SJSA1 (cell line): ENCODE measurements at places on chromosomes 12 and 14. TPM values are rescaled to one million over a fixed set of nuclear protein-coding genes. Genes with fewer than 3 reads are reported as not detected.

GRCh38 chr12:92796650-92797049 is 93.9 kb downstream of the PLEKHG7 start:
- DNase-seq, result no peak

GRCh38 chr14:75303381-75303789 is 24.8 kb downstream of the FOS start:
- DNase-seq, result peak; percentile 42

GRCh38 chr14:80981156-80981555 is 25.7 kb downstream of the TSHR start:
- no peak for DNase-seq

DNA sequence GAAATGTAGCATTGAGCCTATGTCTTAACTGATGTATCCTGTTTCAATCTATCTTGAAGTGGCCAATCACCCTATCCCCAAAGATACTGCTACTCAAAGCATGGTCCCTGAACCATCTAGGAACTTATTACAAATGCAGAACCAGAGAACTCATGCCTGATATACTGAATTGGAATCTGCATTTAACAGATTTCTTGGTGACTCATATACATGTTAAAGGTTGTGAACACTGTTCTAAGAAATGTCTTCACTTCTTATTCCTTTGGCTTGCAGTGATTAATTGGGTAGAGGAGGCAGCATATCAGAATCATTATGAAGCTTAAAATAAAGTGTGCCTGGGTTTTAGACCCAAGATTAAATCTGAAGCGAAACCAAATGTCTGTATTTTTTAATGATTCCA is 795.6 kb downstream of the DIO2 start:
- DNase-seq, result no peak

DNA sequence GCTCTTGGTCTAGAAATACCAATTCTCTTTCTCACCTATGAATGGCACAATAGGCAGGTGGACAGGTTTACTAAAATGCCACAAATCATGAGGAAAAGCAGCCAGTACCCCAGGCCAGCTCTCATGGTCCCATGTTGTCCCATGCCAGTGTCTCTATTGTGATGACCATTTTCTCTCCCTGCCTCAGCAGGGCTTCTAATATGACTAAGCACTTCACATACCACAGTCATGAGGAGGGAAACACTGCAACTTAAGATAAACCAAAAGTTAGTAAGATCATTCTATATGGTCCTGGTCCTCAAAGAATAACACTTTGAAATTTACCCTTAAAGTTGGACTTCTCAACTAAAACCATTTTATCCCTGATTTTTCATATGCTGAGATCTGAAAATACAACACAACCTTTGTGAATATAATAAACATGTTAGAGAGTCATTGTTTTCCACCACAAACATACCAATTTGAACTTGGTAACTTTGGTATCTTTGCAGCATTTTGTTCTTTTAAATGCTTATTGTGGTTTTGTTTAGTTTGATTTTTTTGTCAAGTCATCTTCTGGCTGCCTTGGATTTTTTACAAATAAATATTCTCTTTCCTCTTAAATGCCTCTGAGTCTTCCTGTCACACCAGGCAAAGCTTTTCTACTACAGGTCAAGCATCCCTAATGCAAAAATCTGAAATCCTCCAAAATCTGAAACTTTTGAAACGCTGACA is 3.6 kb downstream of the TTC5 start:
- DNase-seq, result no peak

GRCh38 chr14:74038020-74038859 is 19.1 kb downstream of the BBOF1 start:
- DNase-seq, result peak; percentile 49

DNA sequence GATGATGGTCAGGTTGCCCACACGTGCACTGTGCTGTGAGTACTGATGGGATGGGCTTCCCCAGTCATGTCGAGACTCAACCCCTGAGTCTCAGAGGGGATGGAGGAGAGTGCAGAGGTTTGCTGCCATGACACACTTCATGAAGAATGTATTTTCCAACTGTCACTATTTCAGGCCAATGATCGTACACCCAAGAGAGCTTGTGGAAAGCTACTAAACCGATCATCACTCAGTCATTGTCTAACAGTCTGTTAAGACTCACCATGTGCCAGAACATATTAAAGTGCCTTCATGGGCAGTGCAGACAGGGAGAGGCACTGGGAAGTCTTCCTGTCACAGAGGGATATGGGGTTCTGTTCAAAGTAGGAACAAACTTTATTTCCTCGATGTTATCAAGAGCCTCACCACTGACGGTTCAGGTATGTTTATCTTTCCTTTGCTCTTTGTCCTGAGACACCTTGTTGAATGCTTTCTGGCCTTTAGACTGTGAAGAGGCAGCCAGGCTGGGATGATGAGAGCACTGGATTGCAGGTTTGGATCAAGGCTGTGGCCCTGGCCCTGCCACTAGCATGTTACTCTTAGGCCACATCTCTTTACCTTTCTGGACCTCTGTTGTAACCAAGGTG is 41.6 kb upstream of the NTF3 start:
- no peak for DNase-seq

DNA sequence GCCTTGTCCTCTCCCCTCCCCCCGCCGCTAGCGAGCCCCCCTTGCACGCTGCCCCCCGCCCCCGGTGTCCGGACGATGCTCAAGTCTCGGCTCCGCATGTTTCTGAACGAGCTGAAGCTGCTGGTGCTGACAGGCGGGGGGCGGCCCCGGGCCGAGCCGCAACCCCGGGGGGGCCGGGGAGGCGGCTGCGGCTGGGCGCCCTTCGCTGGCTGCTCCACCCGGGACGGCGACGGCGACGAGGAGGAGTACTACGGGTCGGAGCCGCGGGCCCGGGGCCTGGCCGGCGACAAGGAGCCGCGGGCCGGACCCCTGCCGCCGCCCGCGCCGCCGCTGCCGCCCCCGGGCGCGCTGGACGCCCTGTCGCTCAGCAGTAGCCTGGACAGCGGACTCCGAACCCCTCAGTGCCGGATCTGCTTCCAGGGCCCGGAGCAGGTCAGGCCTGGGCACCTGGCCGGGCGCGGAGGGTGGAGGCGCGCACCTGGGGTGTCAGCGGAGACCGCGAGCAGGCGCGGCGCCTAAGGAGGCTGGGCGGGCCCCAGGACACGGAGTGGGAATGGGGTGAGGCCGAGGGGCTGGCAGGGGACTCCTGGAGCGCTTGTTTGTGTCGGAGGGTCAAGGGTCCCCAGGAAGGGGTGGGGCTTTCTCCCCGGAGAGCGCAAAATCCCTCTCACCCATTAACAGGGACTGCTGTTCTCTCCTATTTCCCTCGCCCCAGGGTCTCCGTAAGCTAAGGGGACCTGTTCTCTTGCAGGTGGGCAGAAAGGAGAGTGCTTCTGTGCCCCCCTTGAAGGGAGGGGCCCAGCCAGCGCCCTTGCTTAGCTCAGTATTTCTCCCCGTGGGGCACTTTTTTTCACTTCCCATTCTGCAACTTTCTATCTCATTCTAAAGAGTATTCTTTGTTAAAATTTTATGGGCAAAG is 810 bp downstream of the MARCHF9 start:
- peak; percentile 85 for DNase-seq

GRCh38 chr12:92216092-92216491 is 70.4 kb upstream of the BTG1 start:
- DNase-seq, result no peak

- peak; percentile 59 for DNase-seq
These were observed 27.2 kb upstream of the PNMA1 start for GRCh38 chr14:73741386-73741875.

DNA sequence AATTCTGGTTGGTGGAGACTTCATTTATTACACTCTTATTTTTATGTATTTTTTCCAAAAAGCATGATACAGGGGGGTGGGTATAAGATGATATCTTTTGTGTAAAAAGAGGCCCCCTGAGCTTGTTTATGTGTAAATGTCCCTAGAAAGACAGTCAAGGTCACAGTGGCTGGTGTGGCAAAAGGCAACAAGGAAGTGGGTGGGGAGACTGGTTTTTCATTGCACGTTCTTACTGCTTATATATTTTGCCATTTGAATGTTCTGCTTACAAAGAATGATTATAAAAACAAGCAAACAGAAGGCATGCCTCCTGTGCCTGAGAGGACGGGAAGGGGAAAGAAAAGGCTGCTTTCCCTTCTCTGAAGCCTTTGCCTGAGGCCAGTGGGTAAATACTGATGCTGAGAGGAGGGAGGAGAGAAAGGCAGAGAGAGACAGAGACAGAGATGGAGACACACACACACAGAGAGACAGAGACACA is 24.1 kb upstream of the ADIPOR2 start:
- no peak for DNase-seq

- DNase-seq, result no peak
These were observed 57.4 kb downstream of the DAAM1 start for GRCh38 chr14:59245809-59246295.

GRCh38 chr14:93838238-93838637 is 50.0 kb upstream of the PRIMA1 start:
- DNase-seq, result no peak

GRCh38 chr14:57390806-57391516 is 575 bp downstream of the NAA30 start:
- DNase-seq, result no peak

DNA sequence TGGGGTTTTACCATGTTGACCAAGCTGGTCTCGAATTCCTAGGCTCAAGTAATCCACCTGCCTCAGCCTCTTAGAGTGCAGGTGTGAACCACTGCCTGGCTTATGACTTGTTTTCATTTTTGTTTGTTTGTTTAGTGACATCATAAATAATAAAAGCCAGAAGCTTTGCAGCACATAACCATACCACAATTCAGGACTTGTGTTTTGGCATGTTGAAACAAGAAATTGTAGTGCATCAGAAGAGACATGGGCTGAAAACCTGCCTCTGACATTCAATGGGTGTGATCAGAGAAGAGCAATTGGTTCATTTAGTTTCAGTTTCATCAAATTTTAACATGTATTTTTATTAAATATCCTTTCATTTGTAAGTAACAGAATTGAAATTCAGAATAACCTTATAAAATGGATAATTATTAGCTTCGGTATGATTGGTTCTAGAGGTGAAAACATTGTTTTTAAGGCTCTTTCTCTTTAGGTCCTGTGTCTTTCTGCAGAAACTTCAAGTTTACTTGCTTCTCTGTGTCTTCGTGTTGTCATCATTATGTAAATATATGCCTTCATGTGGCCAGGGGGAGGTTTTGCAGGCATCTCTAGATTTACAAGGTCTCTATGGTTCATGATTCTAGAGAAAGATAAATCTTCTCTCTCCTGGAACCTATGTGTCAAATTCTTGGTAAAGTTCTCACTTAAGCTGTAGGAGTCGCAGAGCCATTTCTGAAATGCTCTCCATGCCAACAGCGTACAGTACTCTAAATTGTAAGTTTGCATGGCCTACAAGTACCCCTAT is 312.0 kb downstream of the KCNC2 start:
- no peak for DNase-seq

DNA sequence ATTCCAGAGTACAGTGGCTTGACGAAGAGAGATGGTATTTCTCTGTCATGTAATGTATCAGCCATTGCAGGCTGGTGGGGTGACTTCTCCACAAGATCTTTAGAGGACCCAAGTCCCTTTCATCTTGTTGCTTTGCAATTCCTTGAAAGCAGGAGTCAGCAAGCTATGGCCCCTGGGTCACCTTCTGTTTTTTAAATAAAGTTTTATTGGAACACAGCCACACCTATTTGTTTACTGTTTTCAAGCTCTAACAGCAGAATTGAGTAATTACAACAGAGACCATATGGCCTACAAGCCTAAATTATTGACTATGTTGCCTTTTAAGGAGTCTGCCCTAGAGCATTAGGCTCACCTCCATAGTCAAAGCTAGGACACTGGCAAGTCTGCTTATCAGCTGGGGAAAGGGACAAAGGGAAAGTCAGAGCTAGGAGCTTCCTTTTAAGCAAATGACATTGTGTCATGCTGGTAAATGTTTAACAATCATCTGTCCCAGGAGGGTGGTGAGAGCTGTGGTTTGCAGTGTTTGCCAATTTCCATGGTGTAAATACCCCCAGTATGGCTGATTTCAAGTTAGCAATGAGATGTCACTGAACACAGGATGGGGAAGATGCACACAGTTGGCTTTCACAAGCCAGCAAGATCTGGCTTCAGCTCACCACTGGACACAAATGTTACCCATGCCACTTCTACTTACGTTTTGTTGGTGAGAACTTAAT is 87.7 kb upstream of the PWP1 start:
- no peak for DNase-seq

DNA sequence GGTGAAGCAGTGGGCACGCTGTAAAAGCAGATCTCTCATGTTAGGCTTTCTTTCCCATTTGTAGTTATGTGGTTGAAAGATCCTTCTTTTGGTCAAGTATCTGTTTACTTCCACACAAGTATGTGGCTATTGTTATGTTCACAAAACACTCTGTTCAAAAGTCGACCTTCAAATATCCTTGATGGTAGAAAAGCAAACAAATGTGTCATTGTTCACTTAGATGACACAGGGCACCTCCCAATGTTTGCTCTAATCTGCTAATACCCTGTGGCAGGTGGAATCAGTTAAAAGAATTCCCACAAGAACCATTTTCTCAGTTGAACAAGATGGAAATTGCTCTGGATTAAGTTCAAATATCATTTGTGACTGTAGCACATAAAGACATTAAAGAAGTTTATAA is 43.6 kb upstream of the NAA30 start:
- no peak for DNase-seq

DNA sequence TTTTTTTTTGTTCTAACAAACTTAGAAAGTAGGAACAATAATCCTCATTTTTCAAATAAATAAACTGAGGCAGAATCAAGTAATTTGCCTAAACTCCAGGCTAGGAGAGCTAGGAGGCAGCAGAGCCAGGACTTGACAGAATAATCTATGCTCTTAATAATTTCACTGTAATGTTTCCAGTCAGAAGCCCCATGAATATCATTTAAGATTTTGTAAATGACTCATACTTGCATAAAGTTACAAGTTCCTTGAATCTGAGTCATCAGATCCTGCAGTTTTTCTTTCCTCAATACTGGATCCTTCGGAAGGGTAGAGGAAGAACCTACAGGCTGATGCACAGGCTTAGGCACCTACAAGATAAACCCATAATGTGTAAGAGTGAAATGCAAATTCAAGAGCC is 29.0 kb downstream of the CAPRIN2 start:
- DNase-seq, result peak; percentile 50

DNA sequence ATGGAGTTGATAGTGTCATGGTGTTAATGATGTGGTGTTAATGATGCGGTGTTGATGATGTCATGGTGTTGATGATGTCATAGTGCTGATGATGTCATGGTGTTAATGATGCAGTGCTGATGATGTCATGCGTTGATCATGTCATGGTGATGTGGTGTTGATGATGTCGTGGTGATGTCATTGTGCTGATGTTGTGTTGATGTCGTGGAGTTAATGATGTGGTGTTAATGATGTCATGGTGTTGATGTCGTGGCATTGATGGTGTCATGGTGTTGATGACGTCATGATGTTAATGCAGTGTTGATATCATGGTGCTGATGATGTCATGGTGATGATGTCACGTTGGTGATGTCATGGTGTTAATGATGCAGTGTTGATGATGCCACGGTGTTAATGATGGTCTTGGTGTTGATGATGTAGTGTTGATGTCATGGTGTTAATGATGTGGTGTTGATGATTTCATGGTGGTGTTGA is 49.1 kb upstream of the RIMBP2 start:
- DNase-seq, result no peak

GRCh38 chr14:36556811-36557433 is 25.5 kb downstream of the NKX2-8 start:
- DNase-seq, result no peak

Gene RHEBL1
- total RNA-seq, result 0.34 and 2.5 TPM in 2 replicates

Gene KLRC1
- total RNA-seq, result not detected in 2 replicates

Gene LRRC10
- not detected in 2 replicates for total RNA-seq

Gene PTCSC3
- total RNA-seq, result not detected in 2 replicates

Gene AKAP3
- total RNA-seq, result 2.4 and 2.5 TPM in 2 replicates

Gene RDH12
- not detected in 2 replicates for total RNA-seq

Gene FAIM2
- total RNA-seq, result not detected in 2 replicates

Gene DEGS2
- not detected in 2 replicates for total RNA-seq

Gene WNT1
- not detected in 2 replicates for total RNA-seq

Gene ARL1
- total RNA-seq, result 46.6 and 67.4 TPM in 2 replicates

Gene ACYP1
- total RNA-seq, result 11.5 and 29.5 TPM in 2 replicates

Gene PLXNC1
- 2.6 and 4.4 TPM in 2 replicates for total RNA-seq

Gene NAV3
- total RNA-seq, result 25.0 and 58.0 TPM in 2 replicates
